ENCODE measurements at places on chromosomes 5 and 9. TPM values are rescaled to one million over a fixed set of nuclear protein-coding genes. Genes with fewer than 3 reads are reported as not detected.

DNA sequence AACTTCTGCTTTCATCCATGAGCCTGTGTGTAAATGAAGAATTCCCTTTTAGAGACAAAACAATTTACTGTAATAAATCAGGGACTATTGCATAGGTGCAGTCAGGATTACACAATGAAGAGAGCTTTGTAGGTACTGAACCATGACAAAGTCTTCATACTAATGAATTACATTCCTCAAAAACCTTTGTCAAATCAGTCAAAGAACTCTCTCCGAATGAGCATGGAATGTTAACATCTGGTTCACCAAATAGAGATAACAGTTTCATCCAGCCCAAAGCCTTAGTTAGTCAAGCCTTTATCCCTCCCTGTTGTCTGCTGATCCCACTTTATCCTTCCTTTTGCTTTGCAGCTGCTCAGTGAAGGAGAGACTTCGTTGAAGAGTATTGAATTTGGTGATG lies 62.9 kb upstream of the DMRTA1 start:
- no peak for DNase-seq
- H3K27me3 ChIP-seq = no peaks in the 10 kb centered on the region

DNA sequence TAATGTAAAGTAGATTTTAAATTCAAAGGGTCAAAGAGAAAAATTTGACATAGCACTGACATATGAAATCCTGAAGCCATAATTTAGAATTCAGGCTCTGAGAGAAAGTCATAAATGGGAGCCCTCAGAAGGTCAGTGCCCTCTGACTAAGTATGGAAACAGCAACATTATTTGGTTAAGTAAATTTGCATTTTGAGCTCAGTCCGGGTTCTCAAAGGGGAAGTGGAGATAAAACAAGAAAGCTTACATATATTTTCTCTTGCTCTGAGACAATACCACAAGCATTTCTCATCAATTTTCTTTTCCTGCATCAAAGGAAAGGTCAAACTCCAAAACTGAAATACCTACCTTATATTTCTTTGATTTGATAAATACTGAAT lies 348.0 kb downstream of the SEMA5A start:
- no peaks in the 10 kb centered on the region for H3K4me1 ChIP-seq
- no peaks in the 10 kb centered on the region for H3K27me3 ChIP-seq
- H3K36me3 ChIP-seq = no peaks in the 10 kb centered on the region
- DNase-seq = no peak

DNA sequence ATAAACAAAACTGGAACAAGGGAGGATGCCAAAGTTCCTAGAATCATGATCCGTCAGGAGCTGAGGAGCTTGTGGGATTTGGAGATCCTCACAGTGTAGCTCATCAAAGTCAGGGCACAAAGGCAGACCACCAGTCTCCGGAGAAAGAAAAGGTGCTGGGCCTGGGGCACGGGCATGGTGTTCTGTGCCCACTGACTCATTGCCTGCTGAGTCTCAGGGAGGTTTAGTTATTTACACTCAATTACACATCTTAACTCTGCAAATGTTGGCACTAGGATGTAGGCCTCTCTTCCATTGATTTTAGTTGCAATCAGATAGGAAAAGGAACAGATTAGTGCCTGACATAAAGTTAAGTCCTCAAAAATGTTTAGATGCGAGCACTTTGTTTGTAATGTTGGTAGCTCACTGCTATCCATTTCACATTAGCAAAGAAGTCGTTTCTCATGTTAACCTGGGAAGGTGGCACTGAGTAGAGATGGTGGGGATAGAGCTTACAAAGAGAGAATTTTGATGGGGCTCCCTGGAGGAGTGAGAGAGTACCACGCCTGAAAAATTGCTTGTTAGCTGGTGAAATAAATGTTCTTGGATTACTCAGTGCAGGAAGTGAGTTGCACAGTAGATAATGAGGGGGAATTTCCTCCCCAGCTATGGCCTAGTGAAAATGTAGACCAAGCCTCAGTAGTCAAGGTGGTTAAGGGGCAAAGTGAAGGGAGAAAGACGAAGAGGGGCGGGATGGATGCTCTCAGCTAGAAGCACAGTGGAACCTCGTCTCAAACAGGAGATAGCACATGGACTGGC lies 109.5 kb upstream of the CD180 start:
- DNase-seq = no peak
- H3K36me3 ChIP-seq = no peaks in the 10 kb centered on the region
- no peak overlapping the region for H3K27ac ChIP-seq
- no peak overlapping the region for H3K4me3 ChIP-seq
- peaks cover 16% of the 10 kb centered on the region for H3K4me1 ChIP-seq

GRCh38 chr5:180519098-180519497 lies 24.9 kb downstream of the CNOT6 start:
- H3K27me3 ChIP-seq = no peaks in the 10 kb centered on the region
- peaks cover 69% of the 10 kb centered on the region for H3K4me1 ChIP-seq
- no peak overlapping the region for H3K4me3 ChIP-seq
- H3K27ac ChIP-seq = no peak overlapping the region
- peaks cover 6% of the 10 kb centered on the region for H3K36me3 ChIP-seq
- DNase-seq = no peak

GRCh38 chr5:107519900-107520354 lies 150.8 kb downstream of the EFNA5 start:
- H3K36me3 ChIP-seq = no peaks in the 10 kb centered on the region
- no peak for DNase-seq
- H3K27me3 ChIP-seq = no peaks in the 10 kb centered on the region
- no peak overlapping the region for H3K4me3 ChIP-seq

- H3K36me3 ChIP-seq = peaks cover 27% of the 10 kb centered on the region
- no peak overlapping the region for H3K4me3 ChIP-seq
- H3K4me1 ChIP-seq = no peaks in the 10 kb centered on the region
- H3K27me3 ChIP-seq = no peaks in the 10 kb centered on the region
- no peak for DNase-seq
Observed at GRCh38 chr5:116273448-116274242, 188.8 kb downstream of the COMMD10 start.

- no peak overlapping the region for H3K27ac ChIP-seq
- no peak for DNase-seq
- no peaks in the 10 kb centered on the region for H3K36me3 ChIP-seq
- no peaks in the 10 kb centered on the region for H3K27me3 ChIP-seq
- H3K4me3 ChIP-seq = no peak overlapping the region
- peaks cover 7% of the 10 kb centered on the region for H3K4me1 ChIP-seq
Observed at GRCh38 chr5:80921026-80921425, 39.1 kb upstream of the RASGRF2 start.

DNA sequence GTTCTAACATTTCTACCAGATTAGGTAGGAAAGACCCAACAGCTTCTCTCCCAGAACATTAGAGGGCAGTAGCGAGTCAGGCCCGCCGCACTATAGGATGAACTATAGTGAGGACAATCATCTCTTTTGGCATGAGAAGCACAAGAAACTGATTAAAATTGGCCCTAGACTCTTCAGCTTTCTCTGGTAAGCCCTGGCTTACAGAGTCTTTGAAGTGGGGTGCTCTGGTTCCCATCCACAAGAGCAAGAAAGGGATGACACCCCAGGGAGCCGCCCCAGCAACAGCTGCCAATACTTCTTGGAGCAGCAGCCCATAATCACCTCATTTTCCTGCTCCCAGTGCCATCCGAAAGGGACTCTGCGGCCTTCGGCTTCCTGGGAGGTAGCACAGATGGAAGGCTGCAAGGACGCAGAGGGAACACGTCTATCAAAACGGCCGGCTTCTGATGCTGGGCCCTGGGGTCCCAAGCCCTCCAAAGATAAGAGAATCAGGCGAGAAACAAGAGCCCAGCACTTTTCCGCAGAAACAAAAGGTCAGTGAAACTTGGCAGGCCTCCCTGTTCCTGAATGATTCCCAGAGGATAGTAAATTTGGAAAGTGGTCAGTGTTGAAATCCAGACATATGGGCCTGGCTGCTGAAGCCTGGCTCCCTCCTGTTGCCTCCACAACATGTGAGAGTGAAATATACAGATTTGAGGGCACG lies 69.3 kb downstream of the HSD17B3 start:
- DNase-seq = peak; percentile 56
- H3K4me3 ChIP-seq = no peak overlapping the region
- H3K27me3 ChIP-seq = peaks cover 43% of the 10 kb centered on the region
- no peak overlapping the region for H3K27ac ChIP-seq

GRCh38 chr9:117687532-117687931 lies 16.7 kb upstream of the TLR4 start:
- H3K27ac ChIP-seq = no peak overlapping the region
- H3K27me3 ChIP-seq = peaks cover 2% of the 10 kb centered on the region
- no peaks in the 10 kb centered on the region for H3K36me3 ChIP-seq
- DNase-seq = no peak
- H3K4me1 ChIP-seq = peaks cover 4% of the 10 kb centered on the region

Gene ANKRD34B
- not detected for total RNA-seq

All from activated CD8-positive, alpha-beta T cell treated with anti-CD3 and anti-CD28 coated beads for 36 hours (primary cell).